T-helper 2 cell treated with Interferon-gamma antibody and Interleukin-4, amounts not matched to agents 100 ng/mL and 5 ng/mL, for 36 hours (primary cell): ENCODE measurements at places on chromosomes 4 and X. TPM values are rescaled to one million over a fixed set of nuclear protein-coding genes. Genes with fewer than 3 reads are reported as not detected.

CEP44 gene
- total RNA-seq = 17.0 and 18.3 TPM in 2 replicates

DRP2 gene
- 0.82 TPM in 2 replicates for total RNA-seq

CT83 gene
- total RNA-seq = not detected in 2 replicates

SCD5 gene
- total RNA-seq = 0.36 and 0.59 TPM in 2 replicates

SLITRK4 gene
- not detected in 2 replicates for total RNA-seq

PRR27 gene
- not detected in 2 replicates for total RNA-seq

COL4A5 gene
- not detected in 2 replicates for total RNA-seq

ADH1B gene
- not detected in 2 replicates for total RNA-seq

SPANXN3 gene
- total RNA-seq = not detected in 2 replicates

HAUS3 gene
- 27.5 and 28.0 TPM in 2 replicates for total RNA-seq

COQ2 gene
- total RNA-seq = 14.7 and 15.5 TPM in 2 replicates

ASB9 gene
- total RNA-seq = 0.77 and 1.2 TPM in 2 replicates

COX7B gene
- total RNA-seq = 275 and 276 TPM in 2 replicates

UGT2A1 gene
- not detected in 2 replicates for total RNA-seq

NFKB1 gene
- total RNA-seq = 141 TPM in 2 replicates

SPIN2A gene
- 0.70 and 1.1 TPM in 2 replicates for total RNA-seq

GPR82 gene
- total RNA-seq = 0.07 TPM in 1 of 2 replicates, not detected in the other

PABPC4L gene
- total RNA-seq = not detected in 2 replicates

PRDM8 gene
- total RNA-seq = 6.1 and 8.0 TPM in 2 replicates

TBC1D1 gene
- 53.6 and 65.3 TPM in 2 replicates for total RNA-seq

ABCG2 gene
- total RNA-seq = 0.75 and 0.93 TPM in 2 replicates
